ENCODE measurements at places on chromosomes 12 and 14. TPM values are rescaled to one million over a fixed set of nuclear protein-coding genes. Genes with fewer than 3 reads are reported as not detected.
A peak's percentile ranks its signal among the peaks of the same experiment; 100 is the strongest.

DNA sequence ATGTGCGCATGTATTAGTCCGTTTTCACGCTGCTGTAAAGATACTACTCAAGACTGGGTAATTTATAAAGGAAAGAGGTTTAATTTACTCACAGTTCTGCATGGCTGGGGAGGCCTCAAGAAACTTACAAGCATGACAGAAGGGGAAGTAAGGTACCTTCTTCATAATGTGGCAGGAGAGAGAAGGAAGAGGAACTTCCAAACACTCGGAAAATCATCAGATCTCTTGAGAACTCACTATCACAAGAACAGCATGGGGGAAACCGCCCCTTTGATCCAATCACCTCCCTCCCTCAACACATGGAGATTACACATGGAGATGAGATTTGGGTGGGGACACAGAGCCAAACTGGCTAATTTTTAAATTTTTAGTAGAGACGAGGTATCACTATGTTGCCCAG lies 41.8 kb upstream of the SNX6 start:
- no peak for DNase-seq

- peak; percentile 71 for DNase-seq
Observed at GRCh38 chr12:124694846-124695497, 127.6 kb upstream of the NCOR2 start.

GRCh38 chr14:63174760-63175191 lies 29.5 kb upstream of the RHOJ start:
- peak; percentile 77 for DNase-seq

DBX2 gene
- not detected for total RNA-seq

- no peak for DNase-seq
Observed at GRCh38 chr14:53109105-53110041, 43.8 kb downstream of the DDHD1 start.

GRCh38 chr12:48681399-48681709 lies 684 bp downstream of the KANSL2 start:
- DNase-seq: no peak

ADGRD1 gene
- total RNA-seq: not detected

DNA sequence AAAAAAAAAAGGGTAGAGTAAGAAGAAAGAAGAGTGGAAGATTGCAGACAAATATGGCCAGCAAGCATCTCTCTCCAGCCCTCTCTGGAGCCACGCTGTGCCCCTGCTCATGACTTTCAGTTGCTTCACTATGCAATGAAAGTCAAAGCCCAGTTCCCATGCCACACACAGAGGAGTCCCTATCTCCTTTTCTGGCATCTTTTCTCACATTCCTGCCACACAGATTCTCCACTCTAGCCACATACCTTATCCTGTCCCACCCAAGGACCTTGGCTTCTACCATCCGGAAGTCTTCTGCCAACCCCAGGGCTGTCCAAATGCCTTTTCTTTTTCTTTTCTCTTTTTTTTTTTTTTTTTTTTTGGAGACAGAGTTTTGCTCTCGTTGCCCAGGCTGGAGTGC lies 39.3 kb upstream of the CAPRIN2 start:
- DNase-seq: no peak

BHLHE41 gene
- total RNA-seq: 2.7 TPM

LRP6 gene
- total RNA-seq: 29.3 TPM

DNA sequence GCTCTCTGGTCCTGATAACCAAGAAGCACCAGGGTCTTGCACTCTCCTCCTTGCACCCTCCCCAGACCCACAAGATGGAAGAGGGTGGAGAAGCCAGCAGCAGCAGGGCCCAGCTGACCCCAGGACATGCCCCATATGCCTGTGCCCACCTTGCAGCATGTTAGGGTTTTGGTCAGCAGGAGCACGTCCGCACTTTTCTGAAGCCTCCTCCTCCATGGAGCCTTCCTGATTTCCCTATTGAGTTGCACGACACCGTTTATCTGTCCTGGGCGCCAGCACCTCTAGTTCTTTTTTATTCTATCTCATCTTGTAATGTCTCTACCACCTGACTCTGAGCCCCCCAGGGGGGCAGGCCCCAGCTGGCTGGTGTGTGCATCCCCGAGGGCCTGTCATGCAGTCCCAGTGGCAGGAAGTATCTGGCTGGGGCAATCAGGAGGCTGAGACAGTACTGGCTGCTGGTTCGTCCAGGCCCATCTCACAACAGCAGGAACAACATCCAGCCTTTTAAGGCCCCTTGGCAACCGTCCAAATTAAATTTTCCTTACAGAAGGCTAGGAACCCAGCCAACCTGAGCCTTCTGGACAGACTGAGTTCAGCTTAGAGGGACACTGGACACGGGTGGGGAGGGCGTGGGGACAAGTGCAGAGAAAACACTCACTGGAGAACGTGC lies 39.6 kb downstream of the CCDC85C start:
- DNase-seq: peak; percentile 58

ACOT4 gene
- total RNA-seq: 0.29 TPM

DNA sequence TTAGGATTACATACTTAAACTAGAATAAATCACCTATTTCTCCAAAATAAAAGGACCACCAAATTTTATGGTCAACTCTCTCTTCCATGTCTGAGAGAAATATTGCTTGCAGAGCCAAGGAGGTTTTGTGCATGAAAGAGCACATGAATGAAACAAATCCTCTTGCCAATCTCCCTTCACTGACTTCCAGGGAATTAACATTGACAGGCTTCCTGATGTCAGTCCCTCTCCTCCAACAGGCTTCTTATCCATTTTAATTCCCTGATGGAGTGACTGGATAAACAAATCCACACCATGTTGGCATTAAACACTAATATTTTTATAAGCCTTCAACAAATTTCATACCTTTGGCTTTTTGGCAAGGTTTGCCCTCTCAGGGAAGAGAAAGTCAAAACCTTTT lies 45.3 kb upstream of the CNTN1 start:
- no peak for DNase-seq

- DNase-seq: no peak
Observed at GRCh38 chr12:32706335-32707024, 27.4 kb downstream of the DNM1L start.

PPP1R1A gene
- 0.15 TPM for total RNA-seq

DNA sequence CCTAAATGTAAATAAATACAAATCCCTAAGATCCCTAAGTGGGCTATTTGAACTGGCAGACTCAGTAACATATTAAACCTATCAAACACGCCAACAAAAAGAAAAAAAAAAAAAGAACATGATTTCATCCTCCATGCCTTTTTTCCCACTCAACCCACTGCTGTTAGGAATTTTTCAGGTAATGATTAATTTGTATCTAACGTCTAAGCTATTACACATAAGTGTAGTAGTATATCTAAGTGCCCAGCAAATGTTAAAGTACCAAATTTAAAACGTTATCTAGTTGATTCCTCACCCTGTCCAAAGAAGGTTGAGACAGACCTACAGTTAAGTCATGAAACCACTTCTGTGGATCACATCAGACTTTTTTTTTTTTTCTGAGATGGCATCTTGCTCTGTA lies 16.4 kb upstream of the ARID4A start:
- DNase-seq: no peak

- no peak for DNase-seq
Observed at GRCh38 chr12:5861416-5861815, 83.6 kb downstream of the ANO2 start.

PZP gene
- total RNA-seq: 0.24 TPM

DNA sequence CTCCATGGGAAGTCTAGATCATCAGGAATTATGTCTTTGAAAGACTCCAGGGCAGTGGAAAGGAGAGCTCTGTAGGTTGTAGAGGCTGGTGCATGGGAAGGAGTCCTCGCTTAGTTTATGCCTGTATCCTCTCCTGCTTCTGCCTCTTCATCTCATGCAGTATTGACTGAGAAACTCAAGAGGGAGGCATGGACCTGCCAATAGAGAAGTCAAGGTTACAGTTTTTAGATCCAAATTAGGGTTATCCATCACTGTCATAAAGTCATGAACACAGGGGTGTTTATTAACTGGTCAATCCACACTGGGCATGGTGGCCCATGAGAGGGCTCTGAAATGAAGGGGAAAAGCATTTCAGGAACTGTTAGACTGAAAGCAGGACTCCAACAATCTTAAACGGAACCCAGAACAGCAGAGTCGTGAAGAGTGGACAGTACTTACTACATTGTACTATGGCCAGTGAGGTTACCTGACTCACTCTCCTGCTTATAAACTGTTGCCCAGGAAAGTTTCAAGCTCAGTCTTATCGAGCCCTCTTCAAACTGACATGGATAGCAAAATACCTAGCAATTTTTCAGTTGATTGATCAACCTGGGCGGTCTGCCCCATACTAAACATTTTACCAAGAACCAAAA lies 30.1 kb upstream of the DHRS7 start:
- no peak for DNase-seq

DNA sequence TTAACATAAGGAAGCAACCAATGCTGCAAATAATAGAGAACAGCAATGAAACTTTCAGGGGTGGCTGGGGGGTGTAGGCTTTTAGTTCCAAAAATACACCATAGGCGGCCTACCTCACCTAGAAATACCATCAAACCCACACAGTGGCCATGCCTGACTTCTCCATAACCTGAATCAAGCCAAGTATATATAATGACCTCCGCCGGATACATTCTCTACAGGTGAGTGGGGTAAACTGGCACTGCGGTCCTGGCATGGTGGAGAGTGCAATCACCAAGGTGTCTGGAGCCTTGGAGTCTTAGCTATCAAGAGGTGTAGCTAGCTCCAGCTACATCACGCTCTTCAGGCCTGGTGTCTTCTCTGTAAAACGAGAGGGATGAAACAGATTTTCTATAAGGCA lies 1.2 kb downstream of the ZBTB25 start:
- no peak for DNase-seq

DNA sequence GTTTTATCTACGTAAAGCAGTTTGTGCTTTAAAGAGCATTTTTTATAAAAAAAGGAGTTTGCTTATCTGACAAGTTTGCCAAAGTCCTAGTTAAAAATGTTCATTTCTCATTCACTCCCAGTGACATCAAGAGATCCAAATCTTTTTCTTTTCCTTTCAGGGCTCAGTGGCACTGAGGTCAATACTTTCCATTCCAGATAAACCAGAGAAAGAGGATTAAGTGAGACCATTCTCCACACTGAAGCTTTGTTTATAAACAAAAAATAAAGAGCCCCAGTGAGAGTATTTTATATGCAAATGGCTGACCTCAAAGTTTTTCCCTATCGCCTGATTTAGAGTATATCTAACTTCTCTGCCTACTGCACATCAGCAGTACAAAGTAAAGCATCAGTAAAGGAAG lies 199.8 kb downstream of the ALG10B start:
- no peak for DNase-seq

DNA sequence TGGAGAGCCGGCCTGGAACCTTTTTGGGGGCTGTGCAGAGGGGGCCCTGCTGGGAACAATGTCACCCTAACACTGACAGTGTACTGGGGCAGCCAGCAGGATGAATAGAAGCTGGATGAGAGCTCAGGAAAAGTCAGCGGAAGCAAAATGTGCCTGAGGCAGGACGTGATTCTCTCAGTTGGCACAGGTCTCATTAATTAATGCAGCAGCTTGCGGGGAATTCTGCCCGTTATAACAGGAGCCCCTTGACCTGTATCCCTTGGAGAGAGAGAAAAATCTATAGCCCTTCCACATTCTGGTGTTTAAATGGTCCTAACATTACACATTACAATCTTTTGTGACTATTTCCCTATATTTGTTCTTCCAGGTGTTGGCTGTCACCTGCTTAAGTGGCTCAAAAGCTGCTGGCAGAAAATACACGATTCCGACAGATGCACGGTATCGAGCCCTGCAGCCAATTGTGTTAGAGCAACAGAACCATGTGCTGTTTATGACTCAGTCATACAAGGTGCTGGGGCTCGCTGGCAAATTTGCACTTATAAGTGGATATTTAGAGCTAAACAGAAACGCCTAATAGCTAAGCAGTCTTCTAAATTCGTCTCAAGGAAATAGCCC lies 854.7 kb downstream of the AACS start:
- no peak for DNase-seq

DNA sequence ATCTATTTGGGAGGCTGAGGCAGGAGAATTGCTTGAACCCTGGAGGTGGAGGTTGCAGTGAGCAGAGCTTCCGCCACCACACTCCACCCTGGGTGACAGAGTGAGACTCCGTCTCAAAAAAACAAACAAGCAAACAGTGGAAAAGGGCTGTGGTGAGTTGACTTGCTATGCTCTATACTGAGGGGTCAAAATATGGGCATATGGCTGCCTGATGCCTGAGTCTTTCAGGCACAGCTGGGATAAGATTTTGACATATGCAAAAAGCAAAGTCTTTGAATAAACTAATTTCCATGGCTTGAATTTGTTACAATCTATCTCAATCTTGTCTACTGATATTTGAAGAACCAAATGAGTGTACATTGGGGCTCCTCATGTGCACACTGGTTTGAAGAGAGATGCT lies 40.4 kb upstream of the BICD1 start:
- no peak for DNase-seq

- DNase-seq: no peak
Observed at GRCh38 chr12:18643681-18644080, 94.1 kb downstream of the PLCZ1 start.

CD163 gene
- total RNA-seq: not detected

KRT78 gene
- total RNA-seq: not detected

- DNase-seq: no peak
Observed at GRCh38 chr14:71682337-71682736, 249.9 kb upstream of the RGS6 start.

GRCh38 chr12:60489071-60489470 lies 893.2 kb downstream of the SLC16A7 start:
- DNase-seq: no peak

GLIPR1L2 gene
- total RNA-seq: not detected

GRCh38 chr12:48001505-48002413 lies 2.5 kb downstream of the COL2A1 start:
- no peak for DNase-seq

DNAJC22 gene
- total RNA-seq: 0.48 TPM

- no peak for DNase-seq
Observed at GRCh38 chr12:66331016-66331415, 28.7 kb downstream of the HELB start.

DNA sequence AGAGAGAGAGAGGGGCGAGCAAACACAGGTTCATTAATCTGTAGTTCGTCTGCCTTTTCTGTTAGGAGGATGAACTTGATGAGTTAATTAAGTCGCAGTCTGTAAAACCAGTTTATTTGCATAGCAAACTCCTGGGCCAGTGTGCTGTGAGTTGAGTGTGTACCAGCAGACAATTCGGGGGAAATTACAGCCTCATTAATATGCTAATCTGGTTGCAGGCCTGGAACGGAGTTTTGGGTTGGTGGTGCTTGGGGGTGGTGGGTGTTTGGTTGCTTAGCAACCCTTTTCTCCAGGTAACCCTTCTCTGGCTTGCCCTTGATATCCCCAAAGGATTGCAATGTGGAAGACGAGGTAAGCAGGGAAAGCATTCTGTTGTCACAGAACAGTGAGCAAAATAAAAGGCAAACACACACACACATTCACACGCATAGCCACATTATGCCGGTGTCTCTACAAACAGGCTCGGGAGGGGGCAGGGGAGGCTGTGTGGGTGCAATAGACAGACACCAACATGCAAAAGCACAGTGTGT lies 29.2 kb upstream of the LHX5 start:
- no peak for DNase-seq

HOXC6 gene
- 0.70 TPM for total RNA-seq

Data from glomerular endothelial cell (primary cell).